ENCODE measurements at places on chromosomes 12 and 14.
A peak's percentile ranks its signal among the peaks of the same experiment; 100 is the strongest.

GRCh38 chr12:74619884-74620283 lies 82.2 kb downstream of the ATXN7L3B start:
- no peak for DNase-seq

- no peak for DNase-seq
Observed at GRCh38 chr12:7304456-7304855, 584 bp downstream of the ACSM4 start.

DNA sequence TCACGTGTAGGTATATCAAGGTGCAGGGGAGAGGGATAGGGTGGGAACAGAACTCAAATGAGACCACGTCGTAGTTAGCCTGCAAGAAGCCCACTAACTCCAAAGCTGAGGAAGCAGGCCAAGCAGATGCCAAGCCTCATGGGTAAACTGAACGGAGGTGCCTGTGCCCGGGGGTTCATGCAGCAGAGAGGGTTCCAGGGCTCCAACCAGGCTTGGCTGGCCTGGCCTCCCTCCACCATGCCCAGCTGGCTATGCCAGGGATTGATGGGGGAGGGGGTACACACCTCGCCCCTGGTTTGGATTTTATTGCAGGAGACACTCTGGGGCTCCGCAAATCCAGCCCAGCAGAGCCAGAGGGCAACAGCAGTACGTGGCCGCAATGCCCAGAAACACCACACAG lies 27.3 kb downstream of the PXN start:
- no peak for DNase-seq

DNA sequence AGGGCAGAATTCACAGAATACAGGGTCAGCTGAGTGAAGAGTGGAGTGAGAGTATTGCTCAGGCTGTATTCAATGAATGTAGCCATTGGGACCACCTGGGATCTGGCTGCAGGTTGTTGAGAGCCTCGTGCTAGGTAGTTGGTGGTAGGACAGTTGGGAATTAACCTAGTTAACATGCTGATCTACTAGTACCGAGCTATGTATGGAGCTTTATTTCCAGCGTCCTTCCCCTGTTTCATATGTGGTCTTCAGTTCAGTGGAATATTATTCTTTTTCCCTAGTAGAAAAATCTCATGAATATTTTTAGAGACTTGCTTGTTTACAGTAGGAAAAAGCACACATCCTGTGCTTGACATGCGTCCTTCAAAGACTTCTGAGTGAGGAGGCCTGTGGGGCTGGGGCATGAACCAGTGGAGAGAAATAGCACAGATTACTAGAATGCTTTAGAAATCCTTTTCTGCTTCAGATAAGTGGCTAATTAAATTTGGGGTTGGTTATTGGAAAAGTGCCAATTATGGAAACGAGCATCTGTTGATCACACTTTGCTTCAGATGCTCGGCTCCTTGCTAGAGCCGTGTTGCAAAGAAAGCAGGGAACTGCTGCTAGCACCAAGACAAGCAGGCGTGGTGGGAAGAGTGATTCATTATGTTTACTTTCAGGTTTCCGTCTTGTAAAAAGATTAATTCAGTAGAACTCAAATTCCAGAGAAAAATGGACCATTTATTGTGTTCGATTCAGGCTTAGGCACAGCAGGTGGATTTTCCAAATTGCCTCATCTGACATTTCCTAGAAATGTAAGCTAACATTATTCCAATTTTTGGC lies 53.6 kb downstream of the ARF6 start:
- peak; percentile 52 for DNase-seq

DNA sequence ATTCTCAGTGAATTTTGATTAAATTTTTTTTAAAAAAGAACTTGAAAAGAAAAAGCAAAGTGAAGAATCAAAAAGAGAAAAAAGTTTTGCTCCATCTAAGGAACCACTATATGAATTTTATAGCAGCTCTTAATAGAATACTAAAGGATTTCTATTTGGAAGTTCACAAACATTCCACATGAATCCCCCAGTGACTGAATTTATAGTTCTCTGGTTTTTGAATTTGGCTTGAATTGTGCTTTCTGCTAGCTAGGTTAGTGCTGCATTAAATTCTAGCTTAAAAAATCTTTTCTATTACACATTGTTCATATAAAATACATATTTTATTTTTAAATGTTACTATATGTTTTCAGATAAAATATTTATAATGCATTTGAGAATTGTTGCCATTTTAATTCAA lies 675.4 kb downstream of the RERGL start:
- DNase-seq = no peak

DNA sequence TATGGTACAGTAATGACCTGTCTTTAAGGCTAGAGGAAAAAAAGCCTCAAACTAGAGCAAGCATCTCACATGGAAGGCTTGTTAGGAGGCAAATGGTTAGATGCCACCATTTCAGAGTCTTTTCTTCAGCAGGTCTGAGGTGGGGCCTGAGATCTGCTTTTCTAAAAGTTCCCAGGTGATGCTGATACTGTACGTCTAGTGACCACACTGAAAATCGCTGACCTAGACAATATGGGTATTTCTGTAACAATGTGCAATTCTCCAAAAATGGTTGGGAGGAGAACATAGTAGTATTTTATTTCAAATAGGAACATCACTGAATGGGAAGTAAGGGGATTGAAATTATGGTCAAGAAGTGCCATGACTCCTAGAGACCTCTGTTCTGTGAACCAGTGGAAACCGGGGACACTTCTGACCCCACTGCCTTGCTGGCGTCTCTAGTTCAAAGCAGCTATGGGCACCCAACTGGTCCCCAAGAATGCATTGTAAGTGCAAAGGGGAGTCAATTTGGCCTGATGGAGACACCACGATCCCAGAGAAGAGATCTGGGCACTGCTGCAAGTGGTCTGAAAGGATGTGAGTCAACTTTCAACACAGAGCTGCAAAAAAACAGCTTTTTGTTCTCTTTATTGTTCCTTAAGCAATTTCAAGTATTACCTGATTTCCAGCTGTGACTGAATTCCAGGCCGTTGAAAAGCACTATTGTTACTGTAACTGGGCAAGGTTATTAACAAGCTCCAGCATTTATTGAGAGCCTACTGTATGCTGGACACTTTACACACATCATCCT lies 54.4 kb upstream of the PLEKHG7 start:
- DNase-seq = no peak

DNA sequence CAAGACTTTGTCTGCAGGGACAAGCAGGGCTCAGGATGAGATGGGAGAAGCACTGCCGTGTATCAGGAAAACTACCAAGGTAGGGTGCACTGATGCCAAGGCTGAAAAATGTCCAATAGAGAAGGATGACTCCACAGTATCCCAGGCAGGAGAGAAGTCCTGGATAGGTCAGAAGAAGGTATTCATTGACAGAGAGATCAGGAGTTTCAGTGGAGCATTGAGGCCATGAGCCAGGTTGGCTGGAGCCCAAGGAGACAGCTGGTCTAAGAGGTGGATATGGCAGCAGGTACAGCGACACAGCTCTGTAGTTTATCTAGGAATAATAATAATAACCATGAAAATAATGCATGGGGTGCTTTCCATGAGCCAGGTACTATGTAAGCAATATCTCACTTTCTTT lies 180.9 kb downstream of the EXOC5 start:
- DNase-seq = no peak

DNA sequence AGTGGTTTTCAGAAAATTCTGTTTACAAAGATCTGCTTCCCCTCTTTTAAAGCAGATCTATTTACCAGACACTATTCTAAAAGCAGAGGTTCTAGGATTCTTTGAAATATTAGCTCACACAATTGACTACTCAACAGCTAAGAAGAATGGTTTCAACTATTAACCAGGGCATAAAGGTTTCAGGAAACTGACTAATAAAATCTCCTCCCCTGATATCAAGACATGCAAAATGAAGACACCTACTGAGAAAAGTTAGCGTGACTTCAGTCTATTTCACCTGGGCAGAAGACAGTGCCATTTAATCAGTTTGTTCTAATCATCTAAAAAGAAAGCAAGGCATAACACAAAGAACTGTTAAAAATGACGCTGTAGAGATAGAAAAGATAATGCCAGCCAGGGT lies 22.2 kb downstream of the DAD1 start:
- no peak for DNase-seq

DNA sequence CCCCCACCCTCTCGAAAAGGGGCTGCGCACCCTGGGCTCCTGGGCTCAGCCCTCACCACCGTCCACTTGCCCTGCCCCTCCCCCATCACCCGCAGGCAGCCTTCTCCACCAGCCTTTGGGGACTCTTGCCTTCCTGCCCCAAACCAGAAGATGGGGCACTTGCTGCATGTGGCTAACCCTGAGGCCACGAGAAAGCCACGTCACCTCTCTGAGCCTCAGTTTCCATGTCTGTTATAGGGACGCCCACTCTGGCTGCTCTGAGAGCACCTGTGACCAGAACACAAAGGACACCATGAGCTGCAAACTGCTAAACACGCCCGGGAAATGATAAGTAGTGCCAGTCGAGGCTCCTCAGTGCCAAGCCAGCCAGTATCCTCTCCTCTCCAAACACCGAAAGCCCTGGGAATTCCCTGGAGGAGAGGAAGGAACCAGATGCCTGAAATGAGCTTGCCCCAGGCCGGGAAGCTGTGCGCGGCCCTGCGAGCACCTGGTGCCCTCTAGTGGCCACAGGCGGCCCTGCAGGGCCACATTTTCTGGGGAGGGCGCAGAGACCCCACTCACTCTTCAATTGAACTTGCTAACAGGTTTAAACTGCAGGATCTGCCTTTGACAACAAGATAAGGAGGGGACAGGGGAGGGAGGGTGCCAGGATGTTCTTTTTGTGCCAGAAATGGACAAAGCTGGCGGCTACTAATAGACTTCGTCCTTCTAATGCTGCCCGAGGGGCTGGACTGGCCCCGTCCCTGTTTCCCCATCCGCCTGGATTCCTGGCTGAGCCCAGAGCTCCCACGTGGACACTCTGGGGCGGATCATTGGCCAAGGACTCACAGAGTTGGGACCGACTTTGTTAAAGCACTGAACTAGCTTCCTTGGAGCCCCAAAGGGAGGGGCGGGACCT lies 10.2 kb upstream of the SERPINA9 start:
- peak; percentile 18 for DNase-seq

DNA sequence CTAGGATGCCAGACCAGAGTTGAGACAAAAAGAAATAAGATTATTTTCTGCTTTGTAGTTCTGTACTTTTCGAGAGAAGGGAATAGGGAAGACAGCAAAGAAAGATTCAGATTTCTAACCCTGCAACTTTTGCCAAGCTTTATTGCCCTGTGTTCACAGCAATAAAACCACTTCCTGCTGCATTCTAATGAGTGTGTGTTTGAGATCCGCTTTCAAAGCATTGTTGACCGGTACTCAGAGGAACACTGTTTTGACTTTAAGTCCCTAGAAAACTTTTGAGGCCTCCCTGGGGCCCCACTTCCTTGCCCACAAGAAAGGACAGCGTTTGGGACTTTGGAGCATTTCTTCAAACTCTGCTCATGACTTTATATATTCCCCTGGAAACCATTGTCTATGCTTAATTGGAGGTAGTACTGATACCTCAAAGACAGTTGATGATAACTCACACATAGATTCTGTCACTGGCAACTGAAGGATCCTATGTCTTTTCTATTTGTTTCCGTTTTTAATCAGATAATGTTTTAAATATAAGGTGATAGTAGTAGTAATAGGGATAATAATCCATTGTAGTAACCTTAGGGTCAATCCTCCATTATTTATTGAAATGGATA lies 1.3 kb downstream of the RNASE6 start:
- DNase-seq = no peak

- DNase-seq = no peak
Observed at GRCh38 chr12:66345212-66345611, 42.9 kb downstream of the HELB start.

DNA sequence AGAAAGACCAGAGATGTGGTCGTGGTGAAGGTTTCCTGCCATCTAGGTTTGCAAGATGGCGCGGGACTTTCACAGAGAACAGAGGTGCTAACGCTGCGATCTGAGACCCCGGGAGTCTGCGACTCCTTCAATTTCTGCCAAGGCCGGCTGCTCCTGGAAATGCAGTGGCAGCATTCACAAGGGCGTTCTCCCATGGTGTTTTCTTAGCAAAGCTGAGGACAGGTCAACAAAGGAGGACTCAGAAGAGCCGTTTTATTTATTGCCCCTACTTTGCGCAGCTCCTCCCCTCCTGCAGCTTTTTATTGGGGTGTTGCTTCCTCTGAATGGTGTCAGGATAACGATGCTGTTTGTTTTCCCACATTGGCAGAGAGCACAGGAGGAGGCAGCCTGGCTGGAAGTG lies 86.3 kb downstream of the TMEM132C start:
- no peak for DNase-seq

- DNase-seq = no peak
Observed at GRCh38 chr14:92352158-92352985, 29.4 kb downstream of the SLC24A4 start.

GRCh38 chr12:607541-608001 lies 55.7 kb downstream of the NINJ2 start:
- DNase-seq = no peak

DNA sequence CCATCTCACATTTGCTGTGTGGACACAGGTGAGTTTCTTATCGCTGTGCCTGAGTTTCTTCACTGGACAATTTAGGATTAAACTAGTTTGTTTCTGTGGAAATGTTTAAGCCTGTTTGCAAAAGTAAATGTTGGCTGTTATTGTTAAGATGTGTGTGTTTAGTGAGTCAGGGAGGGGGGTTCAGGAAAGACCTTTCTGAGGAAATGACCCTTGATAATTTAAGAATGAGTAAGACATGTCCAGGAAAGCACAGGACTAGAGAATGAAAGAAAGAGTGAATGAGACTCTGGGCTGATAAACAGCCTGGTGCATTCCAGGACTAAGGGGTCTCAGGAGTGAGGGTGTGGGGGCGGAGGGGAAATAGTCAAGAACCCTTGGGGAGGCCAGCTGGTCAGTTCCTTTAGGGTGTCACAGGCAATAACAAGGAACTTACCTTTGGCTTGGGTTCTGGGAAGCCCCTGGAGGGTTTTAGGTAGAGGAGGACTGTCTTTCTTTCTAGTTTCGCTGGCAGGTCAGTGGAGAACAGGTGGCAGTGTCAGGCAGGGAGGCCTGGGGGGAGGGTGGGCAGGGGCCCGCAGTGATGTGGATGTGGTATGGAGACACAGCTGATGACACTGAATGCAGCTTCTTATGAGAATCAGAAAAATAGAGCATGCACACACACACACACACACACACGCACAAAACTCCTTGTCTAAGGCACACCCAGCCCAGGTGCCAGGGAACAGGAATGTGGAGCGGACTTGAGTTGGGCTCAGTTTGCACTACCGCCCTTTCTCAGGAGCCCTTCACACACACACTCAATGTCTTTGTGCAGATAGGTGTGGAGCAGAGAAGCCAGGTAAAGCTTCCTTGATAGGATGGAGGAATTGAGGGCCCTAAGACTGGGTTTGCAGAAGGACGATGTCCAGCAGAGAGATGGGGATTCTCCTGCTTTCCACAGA lies 1005.5 kb downstream of the VRK1 start:
- no peak for DNase-seq

- no peak for DNase-seq
Observed at GRCh38 chr14:73786636-73787485, 64.8 kb upstream of the PTGR2 start.

DNA sequence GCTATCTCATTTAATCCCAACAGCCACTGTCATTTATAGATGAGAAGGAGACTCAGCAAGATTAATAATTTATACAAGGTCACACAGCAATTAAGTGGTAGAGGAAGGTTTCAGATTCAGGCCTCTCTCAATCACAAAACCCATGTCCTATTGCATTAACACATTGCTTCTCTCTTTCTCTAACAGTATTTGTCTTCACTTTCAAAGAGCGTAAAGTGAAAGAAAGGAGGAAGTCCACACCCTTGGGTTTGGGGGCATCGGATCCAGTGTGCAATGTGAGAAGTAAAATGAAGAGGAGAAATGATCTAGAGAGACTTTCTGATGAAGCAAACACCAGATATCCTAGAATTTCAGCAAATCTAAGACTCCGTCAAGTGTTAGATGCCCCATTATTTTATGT lies 7.0 kb upstream of the VRK1 start:
- no peak for DNase-seq

GRCh38 chr12:65508276-65509035 lies 230.0 kb downstream of the MSRB3 start:
- DNase-seq = no peak

All from Panc1 (cell line).